ENCODE measurements at places on chromosomes 16 and 17.

GRCh38 chr16:10539793-10540192 is 40.6 kb downstream of the EMP2 start:
- DNase-seq: no peak

GRCh38 chr17:40809721-40810421 is 10.1 kb upstream of the KRT28 start:
- no peak for DNase-seq

- DNase-seq: no peak
These were observed 57.7 kb downstream of the SRL start for GRCh38 chr16:4184038-4184702.

- DNase-seq: no peak
These were observed 297.4 kb downstream of the CNTNAP4 start for GRCh38 chr16:76574651-76575050.

- DNase-seq: peak; percentile 31
These were observed 191.1 kb downstream of the ZFHX3 start for GRCh38 chr16:72856797-72857196.

GRCh38 chr17:58985367-58985766 is 121.3 kb downstream of the TRIM37 start:
- DNase-seq: no peak

GRCh38 chr17:42247734-42248133 is 28.5 kb downstream of the STAT5B start:
- DNase-seq: peak; percentile 83

DNA sequence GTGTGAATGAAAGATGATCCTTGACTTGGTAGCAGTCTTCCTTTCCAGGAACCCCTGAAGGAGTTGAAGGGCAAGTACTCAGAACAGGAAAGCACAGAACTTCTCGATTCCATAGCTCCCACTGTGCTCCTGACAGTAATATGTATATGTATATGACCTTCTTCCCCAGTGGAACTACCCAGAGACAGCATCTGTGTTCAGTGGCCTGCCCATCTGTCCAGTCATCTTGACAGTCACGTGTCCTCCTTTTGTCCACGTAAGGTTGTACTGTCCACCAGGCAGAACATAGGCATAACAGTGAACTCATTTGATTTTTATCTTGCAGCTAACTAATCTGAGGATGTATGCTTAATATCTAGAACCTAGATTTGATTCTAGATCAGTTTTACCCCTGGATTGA is 37.8 kb upstream of the RASL10B start:
- no peak for DNase-seq

GRCh38 chr17:9062399-9062902 is 41.1 kb downstream of the NTN1 start:
- DNase-seq: no peak

- DNase-seq: no peak
These were observed 14.4 kb upstream of the MEAK7 start for GRCh38 chr16:84518804-84519341.

- no peak for DNase-seq
These were observed 112.1 kb downstream of the C16orf78 start for GRCh38 chr16:49485663-49486062.

GRCh38 chr16:17244872-17245551 is 225.7 kb downstream of the XYLT1 start:
- DNase-seq: no peak

Measured in epithelial cell of esophagus (primary cell).